Panc1 (cell line): ENCODE measurements at places on chromosomes 11 and 22. TPM values are rescaled to one million over a fixed set of nuclear protein-coding genes. Genes with fewer than 3 reads are reported as not detected.

The OR56A1 gene
- total RNA-seq = not detected

The MCAM gene
- 27.2 TPM for total RNA-seq

The KRTAP5-9 gene
- not detected for total RNA-seq

The ABCC8 gene
- 0.18 TPM for total RNA-seq

The RAG1 gene
- 0.44 TPM for total RNA-seq

The C11orf16 gene
- 0.15 TPM for total RNA-seq

DNA sequence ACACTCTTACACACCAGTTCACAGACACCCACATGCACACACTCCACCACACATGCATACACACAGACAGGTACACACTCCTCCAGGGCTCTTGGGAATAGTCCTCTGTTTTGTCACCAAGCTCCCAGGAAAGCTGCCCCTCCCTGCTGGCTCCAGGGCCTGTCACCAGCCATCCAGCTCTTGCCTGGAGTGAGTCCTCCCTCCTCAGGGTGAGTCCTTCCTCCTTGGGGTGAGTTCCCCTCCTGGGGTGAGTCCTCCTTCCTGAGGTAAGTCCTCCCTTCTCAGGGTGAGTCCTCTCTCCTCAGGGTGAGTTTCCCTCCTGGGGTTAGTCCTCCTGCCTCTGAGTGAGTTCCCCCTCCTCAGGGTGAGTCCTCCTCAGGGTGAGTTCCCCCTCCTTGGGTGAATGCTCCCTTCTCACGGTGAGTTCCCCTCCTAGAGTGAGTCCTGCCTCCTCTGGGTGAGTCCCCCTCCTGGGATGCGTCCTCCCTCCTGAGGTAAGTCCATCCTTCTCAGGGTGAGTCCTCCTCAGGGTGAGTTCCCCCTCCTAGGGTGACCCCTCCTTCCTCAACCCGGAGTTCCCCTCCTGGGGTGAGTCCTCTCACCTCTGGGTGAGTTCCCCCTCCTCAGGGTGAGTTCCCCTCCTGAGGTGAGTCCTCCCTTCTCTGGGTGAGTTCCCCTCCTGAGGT, 100.6 kb upstream of the FGF3 start:
- no peak for DNase-seq

GRCh38 chr22:36303115-36303467, 50.2 kb downstream of the APOL1 start:
- no peak for DNase-seq

- DNase-seq = no peak
Observed at GRCh38 chr11:61753672-61754071, 1.2 kb downstream of the MYRF start.

DNA sequence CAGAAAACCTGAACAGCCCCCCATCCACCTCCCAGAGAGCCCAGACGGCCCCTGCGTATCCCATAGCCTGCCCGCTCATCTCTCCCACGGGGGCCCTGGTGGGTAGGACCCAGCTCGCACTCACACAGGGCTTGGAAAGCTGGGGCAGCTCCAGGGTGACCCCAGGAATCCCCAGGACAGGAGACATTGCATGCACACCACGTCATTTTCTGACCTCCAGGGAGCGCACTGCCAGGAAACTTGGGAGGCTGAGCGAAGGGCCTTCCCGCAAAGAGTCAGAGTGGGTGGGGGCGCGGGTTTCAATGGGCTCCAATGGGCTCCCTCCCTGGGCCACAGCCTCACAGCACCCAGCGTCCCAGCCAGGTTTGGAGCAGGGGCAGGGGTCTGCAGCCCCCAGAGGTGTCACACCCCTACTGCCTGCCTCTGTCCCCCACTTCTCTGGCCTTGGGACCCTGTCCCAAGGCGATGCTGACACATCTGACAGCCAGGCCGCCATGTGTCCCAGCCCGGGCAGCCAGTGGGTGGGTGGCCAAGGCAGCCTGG, 8.2 kb upstream of the SYT8 start:
- no peak for DNase-seq

DNA sequence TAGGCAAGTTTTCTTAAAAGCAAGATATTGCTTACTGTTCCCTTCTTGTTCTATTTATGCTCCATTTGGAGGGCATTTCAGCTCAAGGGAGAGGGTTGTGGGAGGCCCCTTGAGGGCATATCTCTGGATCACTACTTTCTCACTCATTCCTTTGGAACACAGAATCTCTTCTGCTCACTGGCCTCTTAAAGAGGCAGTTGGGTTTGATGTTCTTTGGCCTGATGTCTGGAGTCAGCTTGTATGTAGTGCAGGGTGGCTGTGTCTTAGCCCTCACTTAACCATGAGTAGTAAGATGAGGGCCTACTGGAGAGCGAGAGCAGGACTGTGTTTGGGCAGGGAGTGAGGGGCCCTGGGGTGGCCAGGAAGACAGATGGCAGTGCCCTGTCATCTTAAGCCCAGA, 3.6 kb downstream of the INCENP start:
- no peak for DNase-seq

GRCh38 chr11:9660886-9661285, 3.0 kb upstream of the SWAP70 start:
- no peak for DNase-seq

DNA sequence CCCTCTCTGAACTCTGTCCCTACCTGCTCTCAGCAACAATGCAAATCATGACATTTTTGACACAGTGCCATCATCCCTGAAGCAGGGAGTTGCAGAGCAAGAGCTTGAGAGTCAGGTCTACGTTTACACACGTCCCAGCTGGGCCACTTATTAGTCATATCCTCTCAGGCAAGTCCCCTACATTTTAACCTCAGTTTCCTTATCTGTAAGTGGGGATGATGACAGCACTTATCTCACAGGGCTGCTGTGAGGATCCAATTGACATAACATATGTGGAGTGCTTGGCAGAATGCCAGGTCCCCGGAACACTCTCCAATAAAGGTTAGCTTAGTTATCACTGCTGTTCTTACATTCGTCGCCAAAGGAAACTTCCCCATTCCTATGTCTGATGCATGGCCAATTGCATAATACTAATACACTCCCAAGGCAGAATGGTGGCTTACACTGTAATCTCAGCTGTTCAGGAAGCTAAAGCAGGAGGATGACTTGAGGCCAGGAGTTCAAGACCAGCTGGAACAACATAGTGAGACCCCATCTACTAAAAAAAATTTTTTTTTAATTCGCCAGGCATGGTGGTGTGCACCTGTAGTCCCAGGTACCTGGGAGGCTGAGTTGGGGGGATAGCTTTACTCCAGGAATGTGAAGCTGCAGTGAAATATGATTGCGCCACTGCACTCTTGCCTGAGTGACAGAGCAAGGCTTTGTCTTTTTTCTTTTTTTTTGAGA, 16.6 kb downstream of the ASCC2 start:
- no peak for DNase-seq

DNA sequence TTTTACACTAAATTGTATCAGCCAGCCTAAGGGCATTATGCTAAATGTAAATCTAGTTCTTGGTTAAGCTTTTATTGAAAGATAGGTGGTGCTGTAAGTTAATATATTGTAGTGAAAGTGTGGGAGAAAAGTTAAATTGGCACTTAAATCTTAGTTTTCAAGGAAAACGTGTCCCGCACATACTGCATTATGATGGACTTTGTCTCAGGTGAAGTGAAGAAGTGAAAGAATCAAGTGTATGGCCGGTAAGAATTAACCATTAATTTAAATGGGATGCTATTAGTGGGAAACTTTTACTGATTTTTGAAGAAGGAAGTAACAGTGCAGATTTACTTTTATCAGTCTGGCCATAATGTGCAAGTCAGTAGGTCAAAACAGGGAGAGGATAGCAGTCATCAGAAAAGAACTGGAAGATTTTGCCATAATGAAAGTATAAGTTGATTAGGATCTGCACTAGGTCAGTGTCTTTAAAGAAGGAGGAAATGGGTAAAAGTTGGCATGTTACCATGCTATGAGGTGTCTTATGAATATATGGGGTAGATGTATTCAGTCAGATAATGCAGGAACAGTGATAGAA, 81.6 kb downstream of the PDHX start:
- no peak for DNase-seq
